Activated CD8-positive, alpha-beta memory T cell treated with anti-CD3 and anti-CD28 coated beads, Interleukin-2, amount 50 U/mL, for 48 hours (primary cell): ENCODE measurements at places on chromosomes 4 and X.

GRCh38 chr4:176193938-176194337 is 1.4 kb downstream of the SPATA4 start:
- DNase-seq: no peak

GRCh38 chr4:145670422-145670821 is 9.5 kb upstream of the C4orf51 start:
- DNase-seq: no peak

DNA sequence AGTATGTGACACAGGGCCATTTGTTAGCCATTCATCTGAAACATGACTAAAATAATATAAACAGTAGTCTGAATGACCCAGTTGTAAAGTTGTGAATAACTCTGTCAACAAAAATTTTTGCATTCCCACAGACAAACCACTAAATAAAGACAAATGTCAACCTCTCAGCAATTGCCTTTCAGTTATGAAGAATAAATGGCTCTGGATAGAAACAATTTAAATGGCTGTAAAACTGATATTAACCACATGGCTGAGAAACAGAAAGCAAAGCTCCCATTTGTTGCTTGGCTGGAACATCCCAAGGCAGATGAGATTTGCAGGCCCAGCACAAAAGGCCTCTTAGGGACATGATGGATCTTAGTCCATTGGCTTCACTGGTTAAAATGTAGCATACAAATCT is 296.3 kb downstream of the GALNTL6 start:
- no peak for DNase-seq

DNA sequence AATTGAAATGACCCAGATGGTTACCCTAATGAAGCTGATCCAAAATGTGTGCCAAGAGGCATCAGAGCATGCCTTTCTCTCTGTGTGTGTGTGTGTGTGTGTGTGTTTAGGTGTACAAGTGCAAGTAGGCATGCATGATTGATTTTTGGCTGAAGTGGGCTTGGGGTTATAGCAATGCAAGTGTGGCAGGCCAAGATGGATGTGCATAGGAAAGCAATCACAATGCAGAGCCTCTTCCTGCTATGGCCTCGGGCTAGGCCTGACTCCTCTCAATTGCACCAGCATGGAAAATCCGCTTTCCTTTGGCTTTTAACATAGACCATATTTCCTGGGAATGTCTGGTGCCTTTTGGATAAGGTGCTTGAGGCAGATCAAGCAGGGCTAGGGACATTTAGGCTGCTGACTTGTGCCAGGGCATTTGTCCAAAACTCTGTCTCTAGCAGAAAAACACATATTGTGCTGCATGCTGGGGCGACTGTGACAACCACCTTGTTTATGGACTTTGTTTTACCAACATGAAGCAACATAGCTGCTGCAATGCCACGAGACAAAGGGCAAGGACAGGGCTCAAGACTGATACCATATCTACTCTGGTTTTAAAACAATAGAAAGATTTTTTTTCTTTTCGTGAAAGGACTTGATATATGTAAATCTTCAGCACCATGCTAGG is 395.7 kb downstream of the RAPGEF2 start:
- DNase-seq: no peak

DNA sequence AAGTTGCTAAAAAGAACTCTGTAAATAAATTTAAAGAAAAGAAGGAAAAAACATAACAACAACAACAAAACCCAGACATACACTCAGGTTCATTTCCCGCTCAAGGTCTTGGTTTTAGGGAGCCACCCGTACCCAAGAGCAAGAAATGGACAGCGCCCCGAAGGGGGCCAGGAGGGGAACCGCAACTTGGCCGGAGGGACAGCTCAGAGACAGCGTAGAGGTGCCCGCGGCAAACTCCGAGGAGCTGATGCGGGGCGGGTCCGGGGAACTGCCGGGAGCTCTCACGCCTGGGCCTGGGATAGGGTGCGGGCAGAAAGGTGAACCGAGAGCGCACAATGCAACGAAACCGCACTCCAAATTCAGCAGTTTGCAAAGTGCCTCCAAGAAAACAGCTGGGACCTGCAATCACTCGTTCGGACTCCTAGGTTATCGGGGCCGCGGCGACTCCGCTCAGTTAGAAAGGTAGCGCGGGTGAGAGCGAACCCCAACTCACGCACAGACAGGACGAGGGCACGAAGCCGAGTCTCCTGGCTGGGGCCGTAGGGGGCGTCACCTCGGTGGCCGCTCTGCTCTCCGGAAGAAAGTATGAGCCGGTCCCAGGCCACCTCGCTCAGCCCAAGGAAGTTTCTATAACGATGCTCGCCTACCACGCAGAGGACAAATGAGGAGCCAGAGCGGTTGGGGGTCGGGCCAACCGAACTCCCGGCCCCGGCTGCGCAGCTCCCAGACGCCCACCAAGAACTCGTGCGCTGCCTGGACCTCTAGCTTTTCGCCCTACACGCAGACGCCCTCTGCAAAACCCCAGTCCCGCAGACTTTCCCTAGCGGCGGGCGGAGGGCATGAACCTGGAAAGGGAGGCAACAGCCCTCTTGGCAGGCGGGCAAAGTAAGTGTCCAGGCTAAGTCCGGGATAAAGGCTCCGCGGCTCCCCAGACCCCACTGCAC is 1.4 kb downstream of the NDNF start:
- peak; percentile 63 for DNase-seq

DNA sequence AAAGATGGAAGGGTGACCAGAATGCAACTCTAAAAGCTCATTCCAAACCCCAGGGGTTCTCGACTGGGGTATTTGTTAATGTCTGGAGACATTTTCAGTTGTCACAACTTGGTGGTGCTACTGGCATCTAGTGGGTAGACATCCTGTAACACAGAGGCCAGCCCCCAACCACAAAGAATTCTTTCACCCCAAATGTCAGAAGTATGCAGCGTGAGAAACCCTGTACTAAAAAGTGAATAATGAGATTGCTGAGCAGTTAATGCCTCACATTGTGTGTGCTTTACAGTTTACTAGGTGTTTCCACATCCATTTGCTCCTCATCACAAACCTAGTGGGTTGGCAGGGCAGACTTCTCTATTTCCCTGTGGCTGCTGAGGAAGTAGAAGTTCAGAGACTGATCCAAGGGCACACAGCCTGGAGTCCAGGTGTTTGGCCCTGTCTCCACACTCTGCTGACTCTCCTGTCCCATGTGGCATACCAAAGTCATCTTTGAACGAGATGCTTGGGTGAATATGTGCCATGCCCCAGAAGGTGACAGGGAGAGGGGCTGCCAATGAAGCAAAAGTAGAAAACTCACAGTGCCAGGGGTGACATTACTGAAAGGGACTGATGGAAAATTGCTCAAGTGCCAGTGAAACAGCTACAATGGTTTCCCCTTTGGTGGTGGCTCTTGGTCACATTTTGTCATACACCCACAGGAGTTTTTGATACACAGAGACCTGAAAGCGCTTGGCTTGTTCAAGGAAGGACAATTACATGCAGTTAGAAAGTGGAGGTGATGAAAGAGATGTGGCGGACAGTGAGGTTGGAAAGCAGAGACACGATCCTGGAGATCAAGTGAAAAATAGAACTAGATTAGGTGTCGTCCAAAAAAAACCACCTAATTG is 10.1 kb upstream of the TMEM154 start:
- no peak for DNase-seq

GRCh38 chr4:153467897-153468262 is 1.7 kb downstream of the TMEM131L start:
- no peak for DNase-seq

DNA sequence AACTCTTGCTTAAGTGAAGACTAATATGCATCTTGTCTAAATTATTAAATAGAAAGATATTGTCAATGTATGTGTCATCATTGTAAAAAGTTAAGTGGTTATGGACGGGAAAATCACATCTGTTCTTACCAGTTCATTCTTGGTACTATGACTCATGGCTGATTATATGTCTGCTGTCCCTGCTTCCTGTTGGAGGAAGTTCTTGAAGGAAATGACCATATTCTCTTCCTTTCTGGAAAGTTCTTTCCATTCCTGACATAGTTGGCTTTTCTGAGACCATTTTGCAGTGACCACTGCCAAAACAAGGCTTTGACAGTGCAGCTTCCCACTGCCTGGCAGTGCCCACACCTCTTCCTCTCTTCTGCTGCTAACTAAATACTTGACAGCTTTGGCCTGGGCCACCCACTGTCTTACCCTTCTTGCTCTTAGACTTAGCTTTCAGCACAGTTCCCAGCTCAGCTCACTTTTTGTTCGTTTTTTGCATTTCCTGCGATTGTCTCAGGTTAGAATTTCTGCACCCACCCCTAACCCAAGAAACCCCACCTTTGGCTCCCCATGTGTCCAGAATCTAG is 13.2 kb upstream of the CLDN24 start:
- DNase-seq: no peak

- DNase-seq: no peak
These were observed 14.2 kb upstream of the ADD1 start for GRCh38 chr4:2829321-2829932.

GRCh38 chr4:88880501-88881226 is 176.3 kb downstream of the FAM13A start:
- DNase-seq: no peak

DNA sequence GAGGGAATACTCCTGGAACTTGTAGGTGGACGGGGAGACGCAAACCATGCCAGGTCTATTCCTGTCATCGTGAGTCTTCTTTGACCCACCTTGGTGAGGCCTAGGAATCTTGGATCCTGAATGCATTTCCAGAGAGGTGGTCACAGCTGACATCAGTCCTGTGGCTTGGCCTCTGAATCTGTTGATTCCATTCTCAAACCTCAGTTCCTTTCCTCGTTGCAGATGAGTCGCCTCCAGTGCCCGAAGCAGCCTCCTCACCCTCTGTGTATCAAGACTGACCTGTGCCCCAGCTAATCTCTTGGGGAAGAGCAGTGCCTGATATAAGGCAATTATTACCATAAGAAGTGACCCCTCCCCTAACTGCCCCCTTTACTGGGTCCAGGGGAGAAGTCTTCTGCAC is 118.1 kb downstream of the SMIM20 start:
- DNase-seq: no peak

- no peak for DNase-seq
These were observed 163.3 kb upstream of the SPOCK3 start for GRCh38 chr4:167397586-167397985.

- DNase-seq: no peak
These were observed 5.8 kb downstream of the SSR4 start for GRCh38 chrX:153800177-153800722.

- DNase-seq: no peak
These were observed 223.5 kb downstream of the CLCN4 start for GRCh38 chrX:10380300-10380699.

- no peak for DNase-seq
These were observed 1.6 kb upstream of the UNC5C start for GRCh38 chr4:95550115-95550987.

- no peak for DNase-seq
These were observed 14.7 kb downstream of the SLIT2 start for GRCh38 chr4:20266215-20267082.

DNA sequence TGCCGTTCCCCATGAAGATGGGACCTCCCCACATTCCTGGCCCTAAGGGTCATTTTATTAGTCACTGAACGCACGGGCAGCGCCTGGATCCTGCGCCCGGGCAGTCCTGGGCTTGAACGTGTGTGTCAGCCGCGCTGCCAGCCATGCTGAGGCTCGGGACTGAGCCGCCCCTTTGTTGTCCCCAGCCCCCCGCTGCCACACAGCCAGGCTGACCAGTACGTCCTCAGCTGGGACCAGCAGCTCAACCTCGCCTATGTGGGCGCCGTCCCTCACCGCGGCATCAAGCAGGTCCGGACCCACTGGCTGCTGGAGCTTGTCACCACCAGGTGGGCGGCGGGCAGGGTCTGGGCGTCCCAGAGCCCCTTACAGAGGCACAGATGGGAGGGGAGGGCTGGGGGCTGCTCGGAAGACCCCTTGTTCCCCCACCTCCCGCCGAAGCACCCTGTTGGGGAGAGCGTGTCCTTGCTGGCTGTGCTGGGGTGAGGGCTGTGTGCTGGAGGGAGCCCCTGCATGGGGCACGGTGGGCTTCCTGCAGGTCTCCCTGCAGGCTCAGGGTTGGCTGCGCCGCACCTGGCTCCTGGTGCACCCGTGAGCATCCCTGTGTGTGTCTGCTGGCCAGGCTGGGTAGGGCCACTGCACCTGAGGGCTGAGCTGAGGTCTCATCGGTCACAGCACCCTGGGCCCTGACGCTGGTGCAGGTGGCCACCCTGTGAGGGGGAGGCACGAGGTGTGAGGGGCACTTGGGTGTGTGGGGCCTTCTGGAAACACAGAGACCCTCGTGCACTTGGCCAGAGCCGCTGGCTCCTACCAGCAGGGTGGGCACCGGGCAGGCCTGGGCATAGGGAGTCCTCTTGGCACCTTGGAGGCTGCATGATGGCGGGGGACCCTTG is 1.0 kb downstream of the IDUA start:
- no peak for DNase-seq

GRCh38 chr4:163166041-163166579 is 580 bp downstream of the NAF1 start:
- DNase-seq: peak; percentile 82

DNA sequence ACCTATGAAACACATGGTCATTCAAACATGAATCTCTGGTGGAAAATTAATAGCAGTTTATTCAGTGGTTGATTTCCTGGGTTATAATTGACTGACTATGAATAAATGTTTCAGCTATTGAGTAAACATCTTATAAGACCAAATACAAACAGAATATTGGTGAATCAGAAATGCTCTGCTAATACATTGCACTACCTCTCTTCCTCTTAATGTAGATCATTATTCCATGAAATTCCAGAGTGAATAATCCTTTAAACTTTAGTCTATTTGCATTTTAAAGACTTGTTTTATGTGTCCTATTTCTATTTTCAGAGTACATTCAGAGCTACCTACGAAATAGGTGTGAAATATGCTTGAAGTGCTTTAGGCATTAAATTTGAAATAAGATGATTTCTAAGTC is 715.4 kb downstream of the ADGRL3 start:
- DNase-seq: no peak

GRCh38 chr4:173990126-173990868 is 293.2 kb downstream of the FBXO8 start:
- no peak for DNase-seq

DNA sequence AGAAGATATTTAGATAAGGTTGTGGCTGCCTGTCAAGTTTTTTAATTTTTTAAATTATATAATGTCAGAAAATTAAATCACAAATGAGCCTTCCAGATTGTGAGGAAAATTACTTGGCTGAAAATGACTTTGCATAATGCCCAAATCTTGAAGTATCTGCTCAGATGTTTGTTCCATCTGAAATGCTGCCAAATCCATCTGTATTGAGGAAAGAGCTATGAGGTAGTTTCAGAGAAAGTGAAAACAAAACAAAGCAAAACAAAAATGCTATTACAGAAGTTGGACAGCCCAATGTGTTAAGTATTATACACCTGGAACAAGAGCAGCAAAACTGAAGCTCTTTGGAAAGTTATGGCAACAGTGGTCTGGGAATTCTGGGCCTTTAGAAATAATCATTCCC is 23.3 kb upstream of the GUCY1B1 start:
- no peak for DNase-seq
